ENCODE measurements at places on chromosomes 6 and 20.

DNA sequence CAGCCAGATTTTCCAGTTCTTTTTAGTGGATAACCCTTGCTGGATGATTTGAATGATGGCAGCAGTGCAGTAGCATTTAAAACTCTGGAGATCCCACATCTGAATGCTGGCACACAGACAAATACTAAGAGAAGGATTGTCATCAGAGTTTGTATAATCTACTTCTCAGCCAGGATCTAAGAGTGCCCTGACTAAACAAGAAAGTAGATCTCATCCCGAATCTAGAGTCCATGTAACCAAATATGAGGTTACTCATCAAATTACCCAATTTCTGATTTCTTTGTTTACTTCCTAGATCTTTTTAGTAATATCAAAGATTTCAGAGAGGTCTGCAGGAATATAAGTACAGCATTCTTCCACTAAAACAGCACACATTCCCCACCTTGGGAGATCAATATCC lies 7.8 kb downstream of the TMC2 start:
- DNase-seq: no peak

GRCh38 chr20:53679597-53680309 lies 86.1 kb upstream of the ZNF217 start:
- no peak for DNase-seq

GRCh38 chr6:157646012-157646411 lies 177.0 kb upstream of the SNX9 start:
- no peak for DNase-seq

DNA sequence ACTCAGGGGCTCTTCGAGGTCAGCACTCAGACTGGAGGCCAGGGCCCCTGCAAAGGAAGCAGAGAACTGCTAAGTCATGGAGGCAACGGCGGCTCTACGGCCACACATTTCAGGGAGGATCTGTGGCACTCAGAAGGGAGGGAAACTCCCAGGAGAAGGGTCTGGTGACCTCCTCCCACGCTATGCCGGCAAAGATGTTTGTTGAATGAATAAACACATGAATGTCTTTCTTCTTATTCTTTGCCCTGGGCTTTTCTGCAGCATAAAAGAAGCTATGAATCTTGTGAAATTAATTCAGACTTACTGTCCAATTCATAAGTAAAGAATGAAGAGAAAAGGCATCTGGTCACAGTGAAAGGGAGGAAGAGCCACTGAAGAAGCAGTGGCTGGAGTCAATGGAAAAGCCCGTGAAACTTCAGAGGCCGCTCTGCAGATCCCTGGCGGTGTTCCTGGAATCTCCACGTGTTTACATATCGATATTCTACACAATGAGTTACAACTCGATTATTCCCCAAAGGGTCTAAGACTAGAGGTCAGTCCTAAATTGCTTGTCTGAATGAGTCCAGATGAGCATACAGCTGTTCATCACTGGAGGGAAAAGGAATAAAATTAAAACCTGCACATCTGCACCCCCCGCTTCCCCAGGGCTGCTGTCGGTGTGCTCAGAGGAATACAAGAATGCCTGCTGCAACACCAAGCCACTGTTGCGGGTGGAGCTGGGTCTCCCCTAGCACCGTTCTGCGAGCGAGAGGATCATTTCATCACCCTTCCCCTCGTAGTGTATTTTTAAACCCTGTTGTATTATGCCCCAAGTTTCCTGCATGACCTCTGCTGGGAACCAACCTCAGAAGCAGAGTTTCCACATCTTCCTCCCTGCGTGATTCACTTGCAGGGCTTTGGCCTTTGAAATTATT lies 25.6 kb downstream of the INSM1 start:
- no peak for DNase-seq

DNA sequence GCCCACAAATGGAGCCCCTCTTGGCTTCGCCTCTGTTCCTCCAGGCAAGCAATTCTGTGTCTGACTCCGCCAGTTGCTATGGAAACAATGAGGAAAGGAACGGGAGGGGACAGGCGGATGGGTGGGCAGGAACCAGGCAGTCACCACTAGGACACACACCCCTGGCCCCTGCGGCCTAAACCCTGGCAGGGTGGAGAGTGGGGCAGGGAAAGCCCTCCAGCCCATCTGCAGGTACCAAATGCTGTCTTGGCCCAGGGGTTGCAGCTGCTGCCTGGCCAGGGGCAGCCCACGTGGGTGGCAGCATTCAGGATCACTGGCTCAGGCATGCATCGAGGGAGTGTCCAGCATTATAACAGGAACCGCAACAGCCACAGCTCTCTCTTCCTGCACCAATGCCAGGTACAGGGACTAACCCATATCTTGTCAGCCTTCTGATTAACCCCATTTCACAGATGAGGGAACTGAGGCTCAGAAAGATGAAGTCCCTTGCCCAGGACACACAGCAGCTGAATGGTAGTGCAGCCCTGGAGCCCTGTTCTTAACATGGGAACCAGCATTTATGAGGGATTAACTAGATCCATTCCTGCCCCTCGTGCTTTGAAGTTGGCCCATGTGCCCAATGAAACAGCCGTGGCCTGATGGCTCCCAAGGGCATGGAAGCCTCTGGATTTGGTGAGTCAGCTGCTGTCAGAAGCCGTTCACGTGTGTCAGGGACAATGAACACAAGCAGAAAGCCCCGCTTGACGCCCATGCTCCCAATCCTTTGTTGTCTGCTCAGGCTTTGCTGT lies 66.3 kb downstream of the NOL4L start:
- peak; percentile 60 for DNase-seq

DNA sequence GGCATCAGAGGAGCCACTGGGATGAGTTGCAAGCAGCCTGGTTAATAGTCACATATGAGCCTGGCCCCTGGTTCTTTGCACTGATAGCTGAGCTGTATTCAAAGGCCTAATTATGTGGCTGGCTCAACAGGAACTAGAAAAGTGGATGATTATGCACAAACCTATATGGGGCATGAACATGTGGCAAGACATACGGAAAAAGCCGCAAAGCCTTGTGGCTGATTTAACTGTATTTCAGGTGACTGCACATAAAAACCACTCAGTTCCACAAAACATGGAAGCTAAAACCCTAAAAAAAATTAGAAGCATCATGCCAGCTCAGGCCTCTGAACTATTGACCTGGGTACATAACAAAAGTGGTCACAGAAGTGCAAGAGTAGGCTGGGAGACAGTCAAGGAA lies 13.0 kb upstream of the MUC22 start:
- no peak for DNase-seq

- DNase-seq: no peak
Observed at GRCh38 chr6:20791944-20792343, 257.7 kb downstream of the CDKAL1 start.

DNA sequence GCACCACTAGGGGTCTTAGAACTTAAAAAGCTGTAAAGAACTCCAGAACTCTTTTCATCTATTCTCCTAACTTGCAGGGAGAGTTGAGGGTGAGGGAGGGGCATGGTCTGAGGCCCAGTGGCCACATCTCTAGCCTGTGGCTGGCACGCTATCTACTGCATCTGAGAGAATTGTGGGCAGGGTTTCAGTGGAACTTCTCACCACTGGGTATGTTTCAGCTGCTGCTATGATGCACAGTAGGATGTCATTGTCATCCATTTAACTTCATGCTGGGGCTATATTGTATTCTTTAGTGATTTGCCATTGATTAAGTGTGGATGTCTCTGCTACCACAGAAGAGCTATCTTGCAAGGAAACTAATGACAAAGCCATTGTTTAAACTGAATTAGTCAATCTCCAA lies 4.5 kb downstream of the TMEM14A start:
- no peak for DNase-seq

DNA sequence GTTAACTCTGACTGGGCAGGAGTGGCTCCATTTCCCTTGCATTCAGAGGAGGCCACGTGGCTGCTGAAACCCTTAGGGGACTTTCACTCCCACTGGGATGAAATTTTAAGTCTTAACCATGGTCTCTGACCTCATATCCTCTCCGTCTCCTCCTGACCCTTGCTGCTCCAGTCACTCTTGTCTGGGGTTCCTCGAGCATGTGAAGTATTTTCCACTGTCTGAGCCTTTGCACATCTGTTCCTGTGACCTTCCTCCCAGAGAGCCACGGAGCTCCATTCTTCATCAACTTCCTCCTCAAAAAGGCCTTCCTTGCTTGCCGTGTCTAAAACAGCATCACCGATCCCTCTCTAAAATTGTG lies 153.0 kb upstream of the UST start:
- DNase-seq: no peak

DNA sequence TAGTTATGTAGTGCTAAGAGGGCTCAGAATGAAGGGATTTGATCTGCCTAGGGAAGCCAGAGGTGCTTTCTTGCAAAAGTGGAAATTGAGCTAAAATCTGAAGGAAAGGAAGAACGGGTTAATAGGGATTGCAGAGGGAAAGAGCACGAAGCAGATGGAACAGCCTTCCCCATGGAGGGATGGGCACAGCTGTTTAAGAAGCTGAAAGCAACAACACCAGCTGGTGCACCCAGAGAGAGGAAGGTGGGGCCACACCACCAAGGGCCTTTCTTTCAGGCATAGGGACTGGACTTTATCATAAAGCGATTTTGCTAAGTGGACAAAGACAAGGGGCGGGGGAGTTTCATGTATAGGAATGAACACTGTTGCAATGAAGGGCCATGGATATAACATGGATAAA lies 65.8 kb upstream of the SNRPB2 start:
- DNase-seq: no peak

GRCh38 chr6:16236009-16236501 lies 2.3 kb upstream of the GMPR start:
- DNase-seq: no peak

DNA sequence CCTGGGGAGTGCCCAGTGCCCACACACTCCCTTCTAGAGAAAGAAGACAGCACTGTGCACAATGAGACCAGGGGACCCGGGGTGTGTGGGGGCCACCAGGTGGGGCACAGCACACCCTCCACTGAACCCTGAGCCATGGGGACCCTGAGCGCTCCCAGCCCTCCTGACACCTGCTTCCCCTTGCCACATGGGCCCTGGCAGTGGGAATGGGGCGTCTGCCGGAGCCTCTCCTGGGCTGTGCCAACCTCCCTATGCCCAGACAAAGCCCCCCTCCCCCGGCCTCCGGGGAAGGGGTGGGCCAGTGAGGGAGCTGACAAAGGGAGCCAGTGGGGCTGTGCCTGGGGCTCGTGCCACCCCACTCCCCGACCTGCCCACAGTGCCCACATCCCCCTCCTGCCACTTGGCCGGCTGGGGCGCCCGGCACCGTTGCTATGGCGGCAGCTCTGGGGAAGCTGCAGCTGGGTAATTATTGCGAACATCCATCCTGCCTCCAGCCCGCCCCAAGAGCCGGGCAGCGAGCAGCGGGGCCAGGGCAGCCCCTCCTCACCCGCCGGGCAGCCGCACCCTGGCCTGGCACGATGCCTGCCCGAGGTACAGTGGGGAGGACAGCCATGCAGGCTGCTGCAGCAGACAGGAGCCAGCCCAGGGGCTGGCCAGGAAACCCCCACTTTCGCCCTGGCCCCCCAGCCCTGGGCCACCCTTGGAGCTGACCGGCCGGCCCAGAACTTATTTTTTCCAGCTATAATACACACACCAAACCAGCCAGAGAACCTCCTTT lies 41.9 kb upstream of the NOL4L start:
- no peak for DNase-seq

GRCh38 chr6:16244869-16245451 lies 6.6 kb downstream of the GMPR start:
- DNase-seq: no peak

GRCh38 chr20:46787991-46788762 lies 78.7 kb downstream of the SLC2A10 start:
- no peak for DNase-seq

DNA sequence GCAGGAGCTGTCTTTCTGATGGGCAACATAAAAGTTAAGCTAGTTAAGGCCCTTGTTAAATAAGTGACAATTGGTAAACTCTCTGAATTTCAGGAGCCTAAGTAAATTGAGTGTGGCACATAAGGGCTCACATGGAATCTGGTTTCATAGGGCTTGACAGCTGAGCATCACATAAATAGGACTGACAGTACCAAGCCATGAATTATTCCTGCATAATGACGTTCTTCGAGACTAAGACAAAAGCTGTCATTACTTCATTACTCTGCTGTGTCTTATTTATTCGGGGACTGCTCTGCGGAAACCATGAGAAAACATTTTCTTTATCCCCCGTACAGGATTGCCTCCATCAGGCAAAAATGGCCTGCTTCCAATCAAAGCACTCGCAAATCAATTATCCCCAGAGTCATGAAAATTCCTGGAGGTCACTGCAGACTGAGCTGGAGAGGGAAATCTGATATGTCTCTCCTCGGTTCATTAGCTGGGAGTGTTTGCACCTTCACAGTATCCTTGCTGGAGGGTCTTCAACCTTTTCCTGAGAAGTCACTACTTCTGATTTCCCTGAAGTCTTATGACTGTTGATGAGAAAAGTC lies 311.4 kb downstream of the CDH26 start:
- DNase-seq: no peak

DNA sequence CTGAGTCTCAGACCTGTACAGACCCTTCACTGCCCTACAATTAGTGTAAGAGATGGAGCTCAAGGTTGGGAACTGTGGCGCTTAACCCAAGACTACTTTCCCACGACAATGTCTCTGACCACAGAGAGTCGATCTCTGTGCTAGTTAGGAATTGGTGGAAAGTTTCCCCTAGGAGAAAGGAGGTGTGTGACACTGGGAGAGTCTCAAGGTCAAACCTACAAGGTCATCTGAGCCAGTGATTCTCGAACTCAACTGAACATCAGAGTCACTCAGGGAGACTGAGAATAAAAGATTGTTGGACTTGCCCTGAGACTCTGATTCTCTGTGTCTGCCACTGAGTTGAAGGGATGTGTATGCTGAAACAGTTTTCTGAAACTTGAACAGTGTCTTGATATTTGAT lies 9.7 kb upstream of the AFDN start:
- no peak for DNase-seq

DNA sequence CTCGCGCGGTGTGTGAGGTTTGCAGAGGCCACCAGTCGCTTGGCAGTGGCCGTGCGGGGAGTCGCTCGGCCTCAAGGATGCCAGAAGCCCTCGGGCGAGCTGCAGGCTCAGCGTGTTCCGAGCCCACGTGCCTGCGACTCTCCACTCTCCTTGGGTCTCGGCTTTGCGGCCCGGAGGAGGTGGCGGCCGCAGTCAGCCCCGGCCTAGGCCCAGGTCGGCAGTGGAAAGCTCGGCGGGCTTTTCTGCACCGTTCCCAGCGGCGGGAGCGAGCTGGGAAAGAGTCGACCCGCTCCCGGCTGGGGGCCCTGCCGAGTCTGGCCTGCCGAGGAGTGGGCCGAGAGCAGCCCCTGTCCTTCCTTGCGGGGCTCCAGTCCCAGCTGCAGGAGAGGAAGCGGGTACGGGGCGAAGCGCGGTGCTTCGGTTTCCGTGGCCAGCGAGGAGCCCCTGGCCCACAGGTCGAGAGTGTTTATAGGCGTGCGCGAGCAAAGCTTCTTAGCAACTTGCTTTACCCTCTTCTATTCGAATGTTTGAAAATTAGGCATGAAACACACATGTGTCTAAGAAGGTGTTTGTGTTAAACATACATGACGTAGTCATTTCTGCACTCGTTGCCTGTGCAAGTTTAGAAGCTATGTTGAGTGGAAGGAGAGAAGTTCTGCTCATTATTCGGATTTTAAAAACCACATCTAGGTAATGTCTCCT lies 5.6 kb downstream of the FOXC1 start:
- DNase-seq: no peak

DNA sequence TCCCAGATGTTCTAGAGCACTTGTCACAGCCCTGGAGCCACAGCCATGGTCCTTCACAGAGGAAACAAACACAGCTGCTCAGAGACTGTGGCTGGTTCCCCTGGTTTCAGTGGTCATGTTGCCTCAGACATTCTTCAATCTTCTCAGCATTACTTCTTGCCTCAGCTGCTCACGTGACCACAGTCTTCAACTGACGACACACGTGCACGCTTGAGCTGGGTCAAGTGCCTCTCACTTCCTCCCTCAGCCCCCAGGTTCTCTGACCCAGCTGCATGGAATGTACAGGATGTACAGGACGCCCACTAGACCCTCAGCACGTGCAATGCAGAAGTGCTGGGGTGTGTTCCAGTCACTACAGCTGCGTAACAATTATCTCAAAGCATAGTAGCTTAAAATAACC lies 159.8 kb upstream of the GGTLC1 start:
- no peak for DNase-seq
